ENCODE measurements at places on chromosomes 12 and 14.

DNA sequence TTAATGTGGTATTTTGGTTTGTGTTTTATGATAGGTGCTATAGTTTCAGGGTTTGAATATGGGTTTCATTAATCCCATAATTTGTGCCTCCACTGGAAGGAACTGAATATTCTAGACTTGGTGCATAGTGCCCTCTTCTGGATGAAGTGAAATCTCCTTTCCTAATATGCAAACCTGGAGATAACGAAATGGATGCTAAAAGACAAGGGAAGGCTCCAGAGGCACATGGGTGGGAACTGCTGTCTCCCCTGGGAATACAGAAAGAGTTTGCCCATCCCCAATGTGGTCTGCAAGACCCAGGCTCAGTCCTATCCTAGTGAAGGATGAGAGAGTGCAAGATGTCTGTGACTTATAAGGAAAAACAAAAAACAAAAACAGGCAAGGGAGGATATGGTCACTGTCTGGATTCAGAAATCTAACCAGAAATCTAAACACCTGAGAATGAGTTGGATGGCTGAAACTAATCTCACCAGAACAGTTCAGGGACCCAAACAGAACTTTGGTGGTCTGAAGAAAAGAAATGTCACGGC lies 142.3 kb upstream of the TMPO start:
- no peak for DNase-seq

DNA sequence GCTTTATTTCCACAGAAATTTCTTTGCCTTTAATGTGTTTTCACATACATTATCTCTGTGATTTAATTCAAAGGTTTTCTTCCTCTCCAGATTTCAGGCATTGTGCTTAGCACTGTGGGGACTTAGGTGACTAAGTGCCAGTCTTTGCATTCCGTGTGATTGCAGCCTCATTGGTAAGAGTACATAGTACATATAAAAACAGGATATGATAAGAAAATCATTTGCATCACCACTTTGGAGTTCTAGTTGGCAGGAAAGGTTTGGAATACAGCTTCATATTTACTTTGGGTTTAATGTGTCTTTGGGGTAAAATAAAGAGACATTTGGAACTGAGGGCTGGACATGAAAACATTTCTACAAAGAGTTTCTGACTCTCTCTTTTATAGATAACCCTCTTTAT lies 37.8 kb upstream of the C12orf75 start:
- DNase-seq: no peak

GRCh38 chr14:68771631-68772030 lies 21.2 kb downstream of the ZFP36L1 start:
- peak; percentile 49 for DNase-seq

- DNase-seq: no peak
These were observed 11.8 kb upstream of the OR6S1 start for GRCh38 chr14:20652996-20653975.

GRCh38 chr12:94900496-94900895 lies 103.0 kb downstream of the NDUFA12 start:
- DNase-seq: no peak

- DNase-seq: no peak
These were observed 356.5 kb upstream of the ATP2B1 start for GRCh38 chr12:90064852-90065801.

GRCh38 chr14:65943150-65943549 lies 530.6 kb downstream of the FUT8 start:
- DNase-seq: no peak

GRCh38 chr12:58719161-58719560 lies 201.1 kb downstream of the LRIG3 start:
- DNase-seq: no peak

- no peak for DNase-seq
These were observed 2.6 kb downstream of the KIAA0586 start for GRCh38 chr14:58430156-58430555.

- no peak for DNase-seq
These were observed 1.8 kb upstream of the AKT1 start for GRCh38 chr14:104797115-104798044.

- DNase-seq: no peak
These were observed 210.8 kb upstream of the BTG1 start for GRCh38 chr12:92356425-92356824.

- DNase-seq: no peak
These were observed 9.8 kb upstream of the RARG start for GRCh38 chr12:53241623-53242412.

GRCh38 chr12:112349431-112349830 lies 32.8 kb downstream of the HECTD4 start:
- DNase-seq: no peak

DNA sequence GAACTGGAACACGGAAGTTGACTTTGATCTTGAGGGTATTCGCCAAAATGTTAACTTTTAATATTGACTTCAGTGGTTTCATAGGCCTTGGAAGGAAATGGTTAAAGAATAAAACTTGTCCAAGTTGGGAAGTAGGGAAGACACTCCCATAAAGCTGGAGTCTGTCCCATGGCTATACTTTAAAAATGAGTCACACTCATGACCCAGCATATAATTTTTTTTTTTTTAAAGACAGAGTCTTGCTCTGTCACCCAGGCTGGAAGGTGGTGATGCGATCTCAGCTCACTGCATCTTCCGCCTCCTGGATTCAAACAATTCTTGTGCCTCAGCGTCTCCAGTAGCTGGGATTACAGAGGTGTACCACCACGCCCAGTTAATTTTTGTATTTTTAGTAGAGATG lies 19.6 kb downstream of the TMPRSS12 start:
- no peak for DNase-seq

All from tibial artery (tissue), 4 donors.